ENCODE measurements at places on chromosomes 1 and 21.
A peak's percentile ranks its signal among the peaks of the same experiment; 100 is the strongest.

DNA sequence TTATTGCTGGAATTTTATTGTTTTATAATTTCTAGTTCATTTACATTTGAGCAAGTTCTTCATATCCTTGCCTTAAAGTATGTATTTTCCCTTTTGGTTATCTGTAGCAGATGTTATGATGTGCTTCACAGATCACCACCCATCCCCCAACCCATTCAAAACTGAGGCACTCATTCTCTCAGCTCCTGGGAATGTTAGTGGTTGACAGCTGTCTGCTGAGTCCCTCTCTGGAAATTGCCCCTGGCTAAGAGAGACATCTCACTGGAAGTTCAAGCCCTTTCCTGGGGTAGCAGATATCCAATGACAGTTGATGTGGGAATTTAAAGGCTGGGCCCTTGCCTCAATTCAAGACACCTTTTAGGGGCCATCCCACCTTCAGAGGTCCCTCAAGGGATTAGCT, 4.3 kb upstream of the DPYD start:
- DNase-seq: no peak

DNA sequence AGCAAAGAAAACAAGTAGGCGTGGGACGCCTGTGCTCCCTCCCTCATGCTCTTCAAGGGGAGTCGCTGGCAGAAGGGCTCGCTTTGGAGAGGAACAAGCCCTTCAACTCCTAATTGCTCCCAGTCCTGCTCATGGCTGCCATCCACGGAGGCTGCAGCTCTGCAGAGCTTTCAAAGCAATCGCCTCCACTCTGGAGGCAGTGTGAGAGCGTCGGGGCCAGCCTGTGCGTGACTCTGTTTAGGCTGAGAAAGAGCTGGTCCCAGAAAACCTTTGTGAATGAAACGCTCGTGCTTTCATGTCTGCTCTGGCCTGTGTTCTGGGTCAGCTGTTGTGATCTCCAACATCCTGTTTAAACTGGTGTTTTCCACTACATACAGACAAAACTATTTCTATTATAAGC, 23.9 kb upstream of the RUNX1 start:
- no peak for DNase-seq

- DNase-seq: no peak
These were observed 547.4 kb downstream of the LTN1 start for GRCh38 chr21:28445141-28445830.

DNA sequence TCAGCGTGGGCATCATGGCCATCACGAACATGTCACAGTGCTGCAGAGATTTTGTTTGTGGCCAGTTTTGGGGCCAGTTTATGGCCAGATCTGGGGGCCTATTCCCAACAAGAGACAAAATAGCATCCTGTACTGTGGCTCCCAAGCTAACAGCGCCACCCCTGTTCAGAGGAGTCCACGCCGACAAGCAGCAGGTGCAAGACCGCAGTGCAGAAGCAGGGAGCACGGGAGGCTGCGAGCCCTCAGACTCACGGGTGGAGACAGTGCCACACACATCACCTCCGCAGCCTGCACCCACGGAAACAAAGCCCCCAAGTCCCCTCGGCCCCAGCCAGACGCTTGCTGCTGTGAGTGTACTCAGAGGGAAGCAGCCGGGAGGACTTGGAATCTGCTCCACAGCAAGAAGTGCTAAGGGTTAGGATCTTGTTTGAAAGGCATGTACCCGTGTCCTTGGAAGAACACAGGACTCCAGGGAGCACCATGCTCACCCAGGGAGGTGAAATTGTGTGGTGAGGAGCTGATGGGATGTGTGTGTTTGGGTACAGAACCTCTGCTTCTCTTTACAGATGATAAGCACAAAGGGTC, 7.1 kb downstream of the TCP10L start:
- no peak for DNase-seq

GRCh38 chr1:215201283-215201682, 118.7 kb downstream of the KCNK2 start:
- DNase-seq: no peak

- no peak for DNase-seq
These were observed 234.2 kb upstream of the PTBP2 start for GRCh38 chr1:96487394-96487793.

GRCh38 chr21:23890652-23891051, 1716.6 kb downstream of the MRPL39 start:
- no peak for DNase-seq

DNA sequence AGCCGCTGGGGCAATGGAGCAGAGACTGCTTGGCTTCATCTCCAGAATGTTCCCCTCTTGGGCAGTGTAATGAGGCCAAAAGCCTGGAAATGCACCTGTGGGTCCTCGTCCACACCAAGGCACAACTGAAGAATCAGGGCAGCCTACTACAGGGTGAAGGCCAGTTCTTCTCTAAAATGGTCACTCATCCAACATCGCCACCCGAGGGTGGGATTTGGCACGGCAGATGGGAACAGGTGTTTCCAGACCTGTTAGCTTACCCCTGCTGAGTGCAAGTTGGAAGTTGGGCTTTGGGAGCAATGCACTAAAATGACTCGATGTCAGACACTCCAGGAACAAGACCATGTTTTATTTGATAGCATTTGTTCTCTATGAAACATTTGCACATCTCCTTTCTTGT, 543.7 kb downstream of the NPHP4 start:
- peak; percentile 23 for DNase-seq

GRCh38 chr1:54516249-54516920, 31.6 kb upstream of the ACOT11 start:
- DNase-seq: no peak

GRCh38 chr1:88655685-88656299, 28.3 kb upstream of the PKN2 start:
- DNase-seq: no peak

DNA sequence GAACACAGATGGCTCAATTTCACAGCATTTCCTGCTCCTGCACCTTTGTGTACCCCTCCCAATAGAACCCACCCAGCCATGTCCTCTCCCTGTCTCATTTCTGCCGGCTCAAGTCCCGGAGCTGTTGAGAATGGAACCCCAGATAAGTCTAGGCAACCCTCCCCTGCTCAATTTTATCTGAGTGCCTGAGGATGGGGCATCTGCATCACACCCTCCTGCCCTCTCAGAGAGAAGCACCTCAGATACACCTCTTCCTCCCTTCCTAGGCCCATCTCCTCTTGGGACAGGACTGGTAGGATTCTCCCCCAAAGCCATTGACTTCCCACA, 1.1 kb downstream of the KIF21B start:
- no peak for DNase-seq

GRCh38 chr1:8889925-8890785, 11.7 kb upstream of the ENO1 start:
- no peak for DNase-seq

GRCh38 chr1:1943834-1944570, 24.9 kb upstream of the TMEM52 start:
- DNase-seq: peak; percentile 35

DNA sequence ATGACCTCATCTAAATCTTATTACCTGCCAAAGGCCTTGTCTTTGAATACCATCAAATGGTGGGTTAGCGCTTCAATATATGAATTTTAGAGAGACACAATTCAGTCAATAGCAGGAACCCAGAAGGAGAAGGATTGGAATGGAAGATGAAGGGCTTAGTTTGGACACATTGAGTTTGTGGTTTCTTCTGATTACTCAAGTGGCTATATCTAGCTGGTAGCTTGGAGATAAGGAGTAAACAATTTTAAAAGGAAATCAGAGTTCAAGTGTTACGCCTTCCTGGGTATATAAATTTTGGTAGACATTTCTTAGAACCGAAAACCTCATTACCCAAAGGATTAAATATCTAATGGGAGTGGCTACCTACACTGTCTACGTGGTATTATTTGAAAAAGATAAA, 80.2 kb downstream of the RGS2 start:
- DNase-seq: no peak

GRCh38 chr1:74356493-74356892, 121.3 kb downstream of the TNNI3K start:
- no peak for DNase-seq

GRCh38 chr1:115419571-115419970, 81.5 kb upstream of the NGF start:
- no peak for DNase-seq

Data from effector memory CD8-positive, alpha-beta T cell (primary cell).